Daoy (cell line): ENCODE measurements at places on chromosomes 2 and 18.

DNA sequence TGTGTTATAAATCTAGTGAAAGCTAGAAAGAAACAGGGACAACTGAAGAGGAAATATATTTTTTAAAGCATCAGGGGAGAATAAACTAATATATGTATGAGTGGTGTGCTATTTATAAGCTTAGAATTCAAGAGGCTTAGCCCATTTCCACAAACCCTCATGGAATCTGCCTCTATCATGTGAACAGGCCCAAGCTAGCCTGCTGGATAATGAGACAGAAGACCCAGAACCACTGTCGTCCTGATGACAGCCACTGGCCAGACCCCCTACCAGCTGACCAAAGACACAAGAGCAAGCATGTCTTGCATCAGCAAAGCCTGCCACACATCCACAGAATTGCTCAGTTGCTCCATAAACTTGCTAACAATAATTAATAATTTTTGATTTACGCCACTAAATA is 382.3 kb upstream of the NXPH2 start:
- DNase-seq = no peak

GRCh38 chr18:58105888-58106260 is 61.8 kb downstream of the NEDD4L start:
- DNase-seq = no peak

- no peak for DNase-seq
These were observed 77.0 kb upstream of the SPOPL start for GRCh38 chr2:138424436-138425140.

GRCh38 chr18:12741351-12741750 is 38.5 kb downstream of the PSMG2 start:
- peak; percentile 74 for DNase-seq

GRCh38 chr2:208674919-208675318 is 268.3 kb downstream of the PTH2R start:
- DNase-seq = no peak

- no peak for DNase-seq
These were observed 25.4 kb upstream of the FMNL2 start for GRCh38 chr2:152309352-152310214.

DNA sequence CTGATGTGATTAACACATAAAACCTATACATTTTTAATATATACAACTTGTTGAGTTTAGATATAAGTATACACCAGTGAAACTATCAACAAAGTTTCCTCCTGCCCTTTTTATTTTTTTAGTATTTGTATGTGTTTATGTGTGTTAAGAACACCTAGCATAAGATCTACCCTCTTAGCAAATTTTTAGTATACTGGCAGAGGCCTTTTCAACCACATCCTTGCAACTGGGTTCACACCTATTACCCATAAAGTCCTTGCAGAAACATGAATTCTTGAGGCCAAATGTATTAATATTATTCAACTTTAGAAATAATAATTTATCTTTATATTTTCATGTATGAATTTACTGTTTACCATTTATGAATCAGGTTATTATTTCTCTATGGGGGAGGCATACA is 119.7 kb upstream of the CRIM1 start:
- DNase-seq = no peak

- no peak for DNase-seq
These were observed 17.9 kb downstream of the LDLRAD4 start for GRCh38 chr18:13236411-13236810.

DNA sequence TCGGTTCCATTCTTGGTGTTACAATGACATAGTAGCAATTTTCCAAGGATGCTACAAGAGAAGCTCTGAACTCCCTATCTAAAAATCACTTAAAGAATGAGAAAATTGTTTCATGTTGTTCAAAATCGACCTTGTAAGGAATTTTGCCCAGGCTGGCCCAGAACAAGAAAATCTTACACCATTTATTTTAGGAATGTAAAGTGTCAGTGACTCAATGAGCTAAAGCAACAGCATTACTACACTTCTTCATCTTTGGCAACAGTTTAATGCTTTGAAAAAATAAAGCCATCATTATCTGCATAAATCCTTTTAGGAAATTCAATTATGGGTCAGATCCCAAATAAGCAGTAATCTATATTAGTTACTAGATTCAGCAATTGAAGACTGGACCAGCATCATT is 38.6 kb downstream of the SLC25A12 start:
- no peak for DNase-seq
